ENCODE measurements at places on chromosomes 12 and 14.

DNA sequence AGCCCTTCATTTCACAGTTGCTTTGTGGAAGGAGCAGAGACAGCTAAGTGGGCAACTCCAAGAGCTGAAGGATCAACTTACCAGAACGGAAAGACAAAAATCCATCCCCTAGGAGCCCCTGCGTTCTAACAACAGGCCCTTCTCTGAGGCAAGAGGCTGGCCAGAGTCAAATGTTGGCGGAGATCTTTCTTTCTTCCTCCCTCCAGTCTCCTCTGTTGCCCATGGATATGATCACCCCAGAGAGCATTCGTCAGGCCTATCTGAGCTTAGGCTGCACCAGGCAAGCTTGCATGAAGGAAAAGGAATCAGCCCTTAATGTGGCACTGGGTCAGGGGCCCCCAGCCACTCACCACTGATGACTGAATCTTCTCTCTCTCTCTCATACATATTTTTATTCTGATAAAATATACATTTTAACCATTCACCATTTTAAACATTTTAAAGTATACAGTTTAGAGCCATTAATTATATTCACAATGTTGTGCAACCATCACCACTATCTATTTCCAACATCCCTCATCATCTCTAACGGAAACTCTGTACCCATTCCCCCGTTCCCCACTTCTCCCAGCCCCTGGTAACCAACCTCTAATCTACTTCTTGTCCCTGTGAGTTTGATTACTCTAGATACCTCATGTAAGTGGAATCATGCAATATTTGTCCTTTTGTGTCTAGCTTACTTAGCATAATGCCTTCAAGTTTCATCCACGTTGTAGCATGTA lies 52.9 kb upstream of the CCND2 start:
- DNase-seq: no peak

- DNase-seq: no peak
These were observed 6.0 kb upstream of the UBE2N start for GRCh38 chr12:93447555-93448290.

DNA sequence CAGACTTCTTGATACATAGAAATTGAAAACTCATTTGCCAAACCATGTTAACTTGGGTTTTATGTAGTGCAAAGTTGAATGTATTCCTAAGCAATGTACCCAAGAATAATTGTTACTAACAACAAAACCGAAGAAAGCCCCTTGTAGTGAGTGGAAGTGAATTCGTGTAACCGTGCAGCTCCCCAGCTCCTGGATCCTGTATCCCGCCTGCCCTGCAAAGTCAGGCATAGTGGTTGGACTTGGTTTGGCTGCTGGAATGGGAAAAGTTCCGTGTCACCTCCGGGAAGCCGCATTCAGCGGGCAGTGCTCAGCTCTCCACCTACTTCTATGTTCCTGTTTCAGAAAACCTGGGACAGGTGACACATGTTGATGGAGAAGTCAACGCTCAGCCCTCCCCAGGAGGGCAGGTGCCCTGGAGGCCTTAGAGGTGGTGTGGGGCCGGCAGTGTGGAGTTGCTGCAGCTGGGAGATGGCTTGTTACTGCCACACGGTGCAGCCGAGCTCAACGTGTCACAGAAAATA lies 29.2 kb upstream of the C14orf180 start:
- no peak for DNase-seq

DNA sequence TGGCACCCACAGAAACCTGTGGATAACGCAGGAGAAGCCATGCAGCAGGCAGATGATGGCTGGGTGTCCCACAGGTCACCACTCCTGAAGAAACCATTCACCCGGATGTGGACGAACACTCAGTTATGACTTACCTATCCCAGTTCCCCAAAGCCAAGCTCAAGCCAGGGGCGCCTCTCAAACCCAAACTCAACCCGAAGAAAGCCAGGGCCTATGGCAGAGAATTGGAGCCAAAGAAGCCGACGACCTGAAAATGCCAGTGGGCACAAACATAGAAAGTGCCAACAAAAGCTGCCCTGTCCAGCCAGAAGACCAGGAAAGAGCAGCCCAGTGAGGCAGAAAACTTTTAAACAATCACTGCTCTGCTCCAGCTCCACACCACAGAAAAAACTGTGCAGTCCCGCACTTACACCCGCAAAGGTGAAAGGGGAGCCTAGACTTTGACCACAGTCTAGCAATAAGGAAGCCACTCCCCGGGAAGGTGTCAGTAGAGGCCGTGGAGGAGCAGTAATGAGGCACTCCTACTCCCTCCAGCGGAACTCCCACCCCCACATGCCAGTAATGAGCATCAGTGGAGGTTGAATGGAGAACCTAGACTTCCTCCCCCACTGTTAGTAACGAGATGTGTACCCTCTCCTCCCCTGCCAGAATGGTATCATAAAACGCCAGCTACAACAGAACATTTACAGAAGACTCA lies 6.0 kb upstream of the ACVRL1 start:
- no peak for DNase-seq

DNA sequence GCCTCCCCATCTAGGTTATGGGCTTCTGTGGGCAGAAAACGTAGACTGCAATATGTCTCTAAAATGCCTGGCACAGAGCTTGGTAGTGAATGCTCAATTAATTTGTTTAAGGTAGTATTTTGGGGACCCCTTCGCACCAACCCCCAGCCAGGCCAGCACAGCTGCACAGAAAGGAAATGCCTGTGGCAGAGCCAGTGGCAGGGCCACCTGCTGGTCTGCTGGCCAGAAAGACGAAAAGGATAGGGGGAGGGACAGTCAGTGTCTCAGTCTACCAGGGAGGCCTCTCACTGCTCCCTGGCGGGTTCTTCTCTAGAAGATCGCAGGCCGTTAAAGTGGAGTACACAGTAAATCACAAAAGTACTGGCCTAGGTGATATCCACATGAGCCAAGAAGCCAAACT lies 3.5 kb downstream of the RAB15 start:
- no peak for DNase-seq

DNA sequence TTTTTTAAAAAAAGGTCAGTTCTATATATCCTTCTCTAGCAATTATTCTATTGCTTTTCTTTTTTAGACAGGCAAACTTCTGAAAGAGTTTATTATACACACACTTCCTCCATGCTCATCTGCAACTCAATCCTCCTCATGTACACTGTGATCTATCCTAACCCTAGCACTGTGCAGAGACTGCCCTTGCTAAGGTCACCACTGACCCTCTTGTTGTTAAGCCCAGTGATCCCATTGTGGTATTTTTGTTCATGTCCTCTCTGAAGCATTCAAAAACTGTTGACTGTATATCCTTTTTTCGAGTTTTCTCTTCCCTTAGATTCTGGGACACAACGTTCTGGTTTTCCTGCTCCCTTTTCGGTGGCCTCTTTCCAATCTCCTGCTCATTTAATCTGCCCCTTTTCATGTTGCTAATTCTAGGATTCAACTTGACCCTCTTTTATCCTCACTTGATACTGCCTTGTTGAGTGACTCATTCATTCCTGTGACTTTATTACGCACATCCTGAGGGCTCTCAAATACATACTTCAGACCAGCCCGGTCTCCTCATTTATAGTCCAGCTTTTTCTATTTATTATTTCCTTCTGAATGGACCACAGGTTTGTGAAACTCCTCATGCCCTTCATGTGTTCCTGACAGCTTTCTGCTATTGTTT lies 53.9 kb upstream of the PTPRB start:
- peak; percentile 6 for DNase-seq

GRCh38 chr14:55446127-55446736 lies 5.8 kb upstream of the TBPL2 start:
- peak; percentile 51 for DNase-seq

DNA sequence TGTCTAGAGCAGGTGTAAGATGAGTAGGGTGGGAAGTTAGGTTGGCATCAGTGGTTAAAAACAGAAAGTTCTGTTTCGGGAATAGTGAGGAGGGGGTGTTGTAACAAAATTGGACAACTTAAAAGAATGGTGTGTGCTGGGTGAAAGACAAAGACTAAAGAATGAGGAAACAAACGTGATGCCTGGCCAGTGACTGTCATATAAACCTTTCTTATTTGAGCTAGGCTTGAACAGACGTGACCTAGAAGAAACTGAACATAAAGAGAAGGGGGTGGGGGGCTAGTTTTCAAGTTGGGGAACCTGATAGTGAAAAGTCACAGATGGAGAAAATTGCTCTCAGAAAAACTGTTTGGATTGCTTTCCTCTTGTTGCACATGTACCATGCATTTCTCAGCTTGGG lies 39.6 kb downstream of the RAD52 start:
- no peak for DNase-seq

DNA sequence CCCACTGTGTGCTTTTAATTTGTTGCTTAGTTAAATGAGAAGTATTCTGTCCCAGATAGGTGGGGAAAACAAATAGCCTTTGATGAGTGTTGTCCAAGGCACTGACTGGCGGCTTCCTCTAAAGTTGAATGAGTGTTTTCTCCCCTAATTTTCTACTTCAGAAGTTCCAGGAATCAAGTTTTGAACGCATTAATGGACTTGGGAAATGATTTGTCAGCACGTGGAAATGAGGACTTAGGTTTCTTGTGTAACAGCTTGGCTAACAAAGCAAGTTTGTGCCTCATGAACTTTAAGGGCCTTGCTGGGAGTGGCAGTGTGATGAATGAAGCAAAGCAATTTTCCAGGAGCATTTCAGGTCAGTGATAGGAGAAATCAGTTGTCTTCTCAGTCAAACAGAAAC lies 56.9 kb downstream of the LIN52 start:
- DNase-seq: no peak

- no peak for DNase-seq
These were observed 31.2 kb downstream of the HVCN1 start for GRCh38 chr12:110657747-110658146.

DNA sequence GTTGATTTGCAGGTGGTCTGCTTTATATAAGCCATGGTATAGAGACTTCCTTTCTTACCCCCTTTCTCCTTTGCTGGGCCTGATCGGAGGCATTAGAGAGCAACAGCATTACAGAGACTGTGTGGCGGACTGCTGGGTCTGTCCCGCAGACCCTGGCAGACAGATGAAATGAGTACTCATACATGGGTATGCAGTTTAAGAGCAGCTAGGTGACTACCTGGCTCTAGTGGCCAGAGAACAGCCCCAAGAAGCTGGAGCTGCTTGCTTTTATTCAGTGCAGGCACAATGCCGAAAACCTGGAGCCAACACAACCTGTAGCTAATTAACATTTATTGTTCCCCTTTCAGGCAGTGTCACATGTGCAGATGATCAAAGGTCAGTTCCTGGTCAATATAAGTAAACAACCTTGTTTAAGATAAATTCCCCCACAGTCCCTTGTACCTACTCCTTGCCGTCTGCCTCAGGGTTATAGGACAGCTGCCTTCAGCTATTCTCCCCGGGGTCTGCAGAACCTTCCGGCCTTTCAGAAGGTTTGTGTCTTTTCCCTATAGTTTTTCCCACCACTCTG lies 160.0 kb downstream of the TRHDE start:
- no peak for DNase-seq

DNA sequence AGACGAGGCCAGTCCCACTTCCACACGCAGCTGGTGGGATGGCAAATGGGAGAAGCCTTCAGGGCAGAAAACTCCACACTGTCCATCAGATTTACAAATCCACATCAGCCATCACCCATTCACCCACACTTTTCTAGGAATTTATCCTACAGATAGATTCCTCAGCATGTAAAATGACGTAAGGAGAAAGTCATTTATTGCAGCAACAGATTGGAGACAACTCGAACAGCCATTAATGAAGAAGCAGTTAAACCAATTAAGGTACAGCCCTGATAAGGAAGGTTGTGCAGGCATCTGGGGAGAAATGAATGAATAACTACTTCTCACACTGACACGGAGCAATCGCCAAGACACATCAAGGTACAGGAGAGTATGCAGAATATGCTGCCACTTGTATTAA lies 26.2 kb downstream of the PRKAB1 start:
- DNase-seq: no peak

- DNase-seq: no peak
These were observed 53.3 kb upstream of the STK38L start for GRCh38 chr12:27190761-27191160.

DNA sequence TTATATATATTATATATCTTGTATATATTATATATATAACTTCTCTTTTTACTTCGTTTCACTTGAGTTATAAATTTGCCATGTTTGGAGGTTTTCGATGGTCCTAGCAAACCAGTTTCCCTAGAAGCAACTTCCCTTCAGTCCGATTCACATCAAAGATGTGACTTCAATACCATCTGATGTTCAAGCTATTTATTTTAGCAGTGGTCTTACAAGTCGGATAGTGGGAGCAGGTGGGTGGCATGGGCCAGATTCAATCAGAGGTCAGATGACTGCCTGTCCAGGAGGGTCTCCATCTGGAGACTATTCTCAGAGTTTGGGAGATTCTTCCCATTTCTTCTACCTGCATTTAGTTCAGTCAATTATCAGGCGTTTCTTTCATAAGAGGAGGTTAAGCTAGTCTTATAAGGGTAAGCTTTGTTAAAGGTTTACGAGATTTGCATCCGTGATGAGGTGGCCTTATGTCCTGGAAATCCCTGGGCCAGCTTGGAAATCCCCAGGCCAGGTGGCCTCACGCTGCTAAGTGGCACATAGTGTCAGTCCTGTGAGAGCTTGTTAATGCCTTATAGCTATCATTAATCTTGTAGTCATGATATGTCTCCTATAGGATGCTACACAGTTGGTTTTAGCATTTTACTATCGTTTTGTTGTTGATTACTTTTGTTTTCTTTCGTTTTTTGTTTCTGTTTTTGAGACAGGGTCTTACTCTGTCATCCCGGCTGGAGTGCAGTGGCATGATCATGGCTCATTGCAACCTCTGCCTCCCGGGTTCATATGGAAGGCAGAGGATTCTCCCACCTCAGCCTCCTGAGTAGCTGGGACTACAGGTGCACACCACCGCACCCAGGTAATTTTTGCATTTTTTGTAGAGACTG lies 145.8 kb downstream of the BICD1 start:
- no peak for DNase-seq

DNA sequence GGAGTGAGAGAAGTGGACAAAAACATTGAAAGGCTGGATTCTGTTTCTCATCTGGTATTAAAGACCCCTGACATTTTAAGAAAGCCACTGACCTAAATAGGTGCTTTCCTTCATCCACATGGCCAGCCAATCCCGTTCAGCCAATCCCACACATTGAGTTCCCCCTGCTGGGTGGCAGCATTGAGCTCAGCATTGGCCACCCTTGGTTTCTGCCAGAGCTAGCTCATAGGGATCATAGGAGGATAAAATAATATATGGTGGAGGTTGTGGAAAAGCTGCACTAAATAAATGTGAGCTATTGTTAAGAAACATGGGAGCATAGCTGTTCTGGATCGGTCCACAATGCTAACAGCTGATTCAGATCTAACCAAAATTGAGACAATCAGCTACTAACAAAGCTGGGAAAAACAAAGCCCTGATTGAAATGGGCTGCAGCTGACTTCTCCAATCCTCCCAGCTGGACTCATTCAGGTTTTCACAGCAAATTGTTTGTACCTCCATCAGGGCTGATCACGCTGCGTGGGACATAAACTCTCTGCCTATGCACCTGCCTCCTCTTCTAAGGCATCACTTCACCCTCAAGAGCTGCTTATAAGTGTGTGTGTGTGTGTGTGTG lies 256.5 kb downstream of the EMP1 start:
- DNase-seq: no peak

- DNase-seq: no peak
These were observed 144.8 kb downstream of the ASCL1 start for GRCh38 chr12:103102225-103102744.

All from HS-5 (cell line).